Activated T-cell treated with anti-CD3 and anti-CD28 coated beads for 48 hours (primary cell): ENCODE measurements at places on chromosomes 3 and 15.

DNA sequence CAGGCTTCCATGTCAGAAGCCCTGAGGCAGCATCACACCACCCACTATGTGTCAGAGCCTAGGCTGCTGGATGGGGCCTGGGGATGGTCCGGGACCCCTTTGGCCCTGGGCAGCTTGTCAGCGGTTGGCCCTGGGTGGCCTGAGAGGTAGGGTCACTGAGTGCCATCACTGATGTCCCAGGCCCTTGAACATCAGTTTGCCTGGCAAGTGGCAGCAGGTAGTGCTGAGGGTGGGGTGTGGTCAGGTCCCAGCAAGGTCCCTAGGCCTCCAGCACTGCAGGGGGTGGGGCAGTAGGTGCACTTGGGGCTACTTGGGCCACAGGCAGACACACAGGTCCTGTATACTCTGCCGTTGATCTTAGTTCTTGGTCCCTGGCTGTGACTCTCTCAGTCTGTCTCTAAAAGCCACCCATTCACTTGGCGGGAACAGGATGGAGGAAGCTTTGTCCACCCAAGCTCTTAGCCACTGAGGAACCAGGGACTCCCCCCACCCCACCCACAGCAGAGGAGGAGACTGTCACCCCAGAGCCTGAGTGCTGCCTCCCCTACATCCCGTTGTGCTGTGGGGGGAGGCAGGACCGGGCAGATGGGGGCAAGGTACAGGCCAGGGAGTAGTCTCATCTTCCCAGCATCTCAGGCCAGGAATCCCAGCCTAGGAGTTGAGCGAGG, 5.8 kb downstream of the GNAI2 start:
- no peak for DNase-seq

DNA sequence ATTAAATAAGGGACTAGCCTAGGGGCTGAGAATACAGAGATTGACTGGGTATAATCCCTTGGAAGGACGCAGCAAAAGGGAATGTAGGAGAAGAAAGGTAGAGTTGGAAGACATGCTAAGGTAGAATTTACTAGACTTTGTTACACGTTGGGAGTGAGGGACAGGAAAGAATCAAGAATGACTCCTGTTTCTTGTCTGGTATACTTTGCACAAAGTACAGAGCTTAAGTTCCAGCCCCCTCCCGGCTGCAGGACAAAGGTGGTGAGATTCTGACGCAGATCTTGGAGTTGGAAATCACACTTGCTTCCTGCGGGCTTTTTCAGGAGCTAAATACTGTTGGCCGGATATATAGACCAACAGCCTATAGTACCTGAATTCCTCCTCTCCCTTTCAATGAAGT, 895 bp downstream of the HYKK start:
- DNase-seq, result no peak

DNA sequence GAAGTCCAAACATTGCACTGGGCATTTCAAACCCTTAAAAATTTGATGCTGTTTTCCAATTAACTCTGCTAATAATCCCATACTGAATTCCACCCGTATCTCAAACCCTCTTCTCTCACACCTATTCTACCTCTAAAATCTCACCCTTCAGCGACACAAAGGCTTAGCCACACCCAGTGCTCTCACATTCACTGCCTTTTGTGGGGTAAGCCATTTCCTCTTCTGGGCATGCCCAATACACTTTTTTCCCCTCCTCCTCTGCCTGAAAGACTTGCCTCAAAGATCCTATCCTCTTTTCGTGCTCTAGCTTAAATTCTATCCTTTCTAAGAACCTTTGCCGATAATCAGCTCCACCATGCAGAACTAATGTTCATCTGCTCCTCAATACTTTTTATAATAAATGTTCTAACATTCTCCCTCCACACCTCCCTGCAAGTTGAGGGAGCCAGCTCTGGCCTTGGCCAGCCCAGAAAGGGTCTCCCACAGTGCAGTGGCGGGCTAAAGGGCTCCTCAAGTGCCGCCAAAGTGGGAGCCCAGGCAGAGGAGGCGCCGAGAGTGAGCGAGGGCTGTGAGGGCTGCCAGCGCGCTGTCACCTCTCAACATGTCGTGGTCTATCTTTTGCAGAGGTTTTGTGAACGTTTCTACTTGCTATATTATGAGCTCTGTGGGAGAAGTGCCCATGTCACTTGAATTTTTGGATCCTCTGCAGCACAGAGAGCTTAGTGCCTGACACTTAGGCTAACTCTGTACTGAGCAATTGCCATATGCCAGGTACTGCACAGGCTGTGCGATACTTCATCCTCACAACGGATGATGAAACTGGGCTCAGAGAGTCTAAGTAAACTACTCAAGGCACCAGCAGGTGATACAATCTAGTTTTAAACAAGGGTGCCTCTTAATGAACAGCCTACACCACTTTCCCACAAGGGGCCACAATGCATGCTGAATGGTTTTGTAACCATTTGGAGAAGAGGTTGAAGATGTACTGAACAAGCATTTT, 53.6 kb upstream of the BCL6 start:
- DNase-seq, result no peak

- no peak for DNase-seq
Observed at GRCh38 chr15:51368751-51369450, 27.4 kb downstream of the GLDN start.

DNA sequence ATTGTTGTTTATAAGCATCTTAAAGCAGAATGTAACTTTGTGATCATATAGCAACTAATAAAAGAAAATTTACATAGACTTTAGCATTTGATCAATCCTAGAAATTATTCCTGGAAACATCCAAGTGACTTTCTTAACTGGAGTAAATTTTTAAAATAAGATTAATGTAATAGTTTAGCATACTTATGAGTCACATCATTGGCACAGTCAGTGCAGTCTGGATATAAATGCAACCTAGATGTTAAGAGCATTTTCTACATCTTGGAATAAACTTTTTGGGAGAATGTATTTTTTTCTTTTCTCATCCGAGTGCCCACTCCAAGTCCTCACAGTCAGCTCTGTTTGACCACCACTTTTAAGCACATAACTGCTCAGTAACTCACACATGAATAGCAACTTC, 324.6 kb upstream of the PLSCR5 start:
- no peak for DNase-seq

DNA sequence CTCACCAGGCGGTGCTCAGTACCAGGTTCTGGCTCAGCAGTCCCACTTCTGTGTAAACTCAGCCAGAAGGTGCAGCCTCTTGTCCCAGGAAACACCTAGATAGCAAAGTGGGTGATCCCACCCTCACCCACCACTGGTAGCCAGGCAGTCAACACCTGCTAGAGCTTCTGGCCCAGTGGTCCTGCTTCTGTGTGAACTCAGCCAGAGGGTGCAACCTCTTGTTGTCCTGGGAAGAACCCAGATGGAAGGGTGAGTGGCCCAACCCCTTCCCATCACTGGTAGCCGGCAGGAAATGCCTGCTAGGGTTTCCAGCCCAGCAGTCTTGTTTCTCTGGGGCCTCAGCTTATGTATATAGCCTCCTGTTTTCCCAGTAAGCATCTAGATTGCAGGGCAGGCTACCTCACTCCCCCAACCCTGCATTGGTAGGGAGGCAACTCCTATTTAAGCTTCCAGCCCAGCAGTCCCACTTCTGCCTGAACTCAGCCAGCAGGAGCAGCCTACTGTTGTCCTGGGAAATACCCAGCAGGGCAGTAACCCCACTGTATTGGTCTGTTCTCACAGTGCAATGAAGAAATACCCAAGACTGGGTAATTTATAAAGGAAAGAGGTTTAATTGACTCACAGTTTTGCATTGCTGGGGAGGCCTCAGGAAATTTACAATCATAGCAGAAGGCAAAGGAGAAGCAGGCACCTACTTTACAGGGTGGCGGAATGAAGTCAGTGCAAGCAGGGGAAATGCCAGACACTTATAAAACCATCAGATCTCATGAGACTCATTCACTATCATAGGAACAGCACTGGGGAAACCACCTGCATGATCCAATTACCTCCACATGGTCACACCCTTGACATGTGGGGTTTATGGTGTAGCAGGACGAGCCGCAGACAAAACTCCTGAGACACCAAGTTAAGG, 110.6 kb downstream of the DTWD1 start:
- DNase-seq, result no peak

- DNase-seq, result no peak
Observed at GRCh38 chr15:54599386-54599785, 597.4 kb downstream of the RSL24D1 start.

DNA sequence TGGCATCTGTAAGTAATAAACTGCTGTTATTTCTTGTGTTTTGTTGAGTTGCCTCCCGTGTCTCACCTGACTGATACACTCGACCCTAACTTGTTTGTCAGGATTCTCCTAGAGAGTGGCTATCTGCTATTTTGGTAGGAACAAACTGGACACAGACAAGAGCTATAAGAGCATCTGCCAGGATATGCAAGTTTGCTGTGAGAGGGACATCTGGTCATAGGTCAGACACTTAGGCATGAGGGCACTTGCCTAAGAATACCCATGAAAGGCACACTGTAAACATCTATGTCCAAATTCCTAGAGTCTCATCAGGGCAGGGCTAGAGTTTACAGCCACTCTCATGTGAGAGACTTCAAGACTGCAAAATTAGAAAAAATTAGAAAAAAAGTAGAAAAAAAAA, 32.5 kb downstream of the NEDD4 start:
- no peak for DNase-seq

DNA sequence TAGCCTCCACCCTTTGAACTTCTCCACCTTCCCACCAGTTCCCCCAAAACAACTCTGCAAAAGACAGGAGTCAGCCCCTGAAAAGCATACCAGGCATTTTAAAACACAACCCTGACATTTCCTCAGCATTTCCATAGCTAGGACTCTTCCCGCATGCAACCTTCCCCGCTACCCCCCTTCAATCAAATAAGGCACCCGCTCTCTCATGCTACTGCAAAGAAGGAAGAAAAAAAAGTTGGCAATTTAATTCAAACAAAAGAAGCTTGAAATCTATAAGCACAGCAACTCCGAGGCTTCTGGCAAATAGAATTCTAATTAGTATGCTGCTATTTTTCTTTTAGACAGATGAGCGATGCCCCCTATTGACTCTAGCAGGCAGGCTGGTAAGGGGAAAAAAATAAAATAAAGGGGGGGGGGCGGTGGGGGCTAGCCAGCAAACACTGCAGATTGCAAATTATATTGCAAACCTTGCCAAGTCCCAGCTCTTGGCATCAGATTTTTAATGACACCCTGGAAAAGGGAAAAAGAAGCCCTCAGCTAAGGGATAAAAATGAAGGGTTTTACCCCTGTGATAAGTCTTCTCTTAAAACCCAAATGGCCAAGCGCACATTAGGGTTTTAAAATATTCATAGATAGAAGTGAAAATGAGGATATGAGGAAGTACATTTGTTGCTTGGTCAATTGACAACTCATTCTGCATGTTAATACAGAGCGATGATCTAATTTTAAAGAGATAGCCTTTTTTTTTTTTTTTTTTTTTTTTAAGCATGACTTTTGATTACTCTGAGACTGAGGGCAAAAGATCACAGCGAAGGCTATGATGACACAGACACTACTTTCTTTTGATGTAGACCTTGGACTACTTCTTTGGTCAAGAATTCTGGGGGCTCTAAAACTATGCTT, 255.2 kb downstream of the NR2F2 start:
- DNase-seq, result no peak

- no peak for DNase-seq
Observed at GRCh38 chr3:13332740-13333139, 87.4 kb downstream of the NUP210 start.

- no peak for DNase-seq
Observed at GRCh38 chr15:99486371-99487336, 79.1 kb upstream of the MEF2A start.

GRCh38 chr3:45800611-45801010, 4.3 kb upstream of the SLC6A20 start:
- no peak for DNase-seq

DNA sequence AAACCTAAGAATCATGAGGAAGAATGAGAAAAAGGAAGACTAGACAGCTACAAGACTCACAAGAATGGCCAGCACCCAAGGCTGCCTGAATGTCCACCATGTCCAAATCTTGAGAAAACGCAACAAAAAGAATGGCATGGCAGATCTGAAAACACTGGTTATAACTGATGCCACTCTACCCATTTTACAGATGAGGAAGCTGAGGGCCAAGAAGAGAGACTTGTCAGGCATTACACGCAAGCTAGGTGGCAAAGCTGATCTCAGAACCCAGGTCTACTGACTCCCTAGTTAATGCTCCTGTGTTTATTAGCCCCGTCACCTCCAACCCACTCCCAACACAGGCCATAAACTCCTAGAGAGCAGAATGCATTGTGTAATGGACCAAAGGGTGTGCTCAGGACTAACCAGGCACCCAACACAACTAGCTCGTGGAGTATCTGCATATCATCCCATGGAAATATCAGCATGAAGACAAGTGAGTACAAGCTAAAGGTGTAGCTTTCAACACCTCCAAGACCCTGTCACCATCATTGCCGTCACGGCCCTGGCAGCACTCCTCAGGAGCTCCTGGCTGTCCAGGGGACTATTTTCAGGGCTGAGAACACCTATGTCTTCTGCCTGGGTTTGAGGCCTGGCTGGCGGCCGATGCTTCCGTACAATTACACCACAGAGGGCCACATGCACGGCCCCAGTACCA, 111.7 kb downstream of the XXYLT1 start:
- no peak for DNase-seq

DNA sequence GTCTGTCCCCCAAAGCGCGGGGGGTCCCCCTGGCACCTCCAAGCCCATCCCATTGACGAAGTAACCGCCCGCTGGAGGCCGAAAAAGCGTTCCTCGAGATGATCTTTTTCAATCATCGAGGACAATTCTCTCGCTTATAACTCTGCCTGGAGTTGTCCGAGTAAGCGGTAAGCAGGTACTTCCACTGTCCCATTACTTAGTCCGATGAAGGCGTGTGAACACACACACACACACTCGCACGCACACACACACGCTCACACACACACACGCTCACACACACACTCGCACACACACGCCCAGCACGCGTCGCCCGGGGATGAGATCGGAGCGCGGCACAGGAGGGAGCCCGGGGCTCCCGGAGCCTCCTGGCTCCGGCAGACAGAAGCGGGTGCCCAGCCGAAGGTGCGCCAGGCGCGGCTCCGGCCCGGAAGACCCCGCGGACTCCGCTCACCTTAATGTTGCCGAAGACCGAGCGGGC, 430 bp downstream of the SLCO2A1 start:
- DNase-seq, result no peak

DNA sequence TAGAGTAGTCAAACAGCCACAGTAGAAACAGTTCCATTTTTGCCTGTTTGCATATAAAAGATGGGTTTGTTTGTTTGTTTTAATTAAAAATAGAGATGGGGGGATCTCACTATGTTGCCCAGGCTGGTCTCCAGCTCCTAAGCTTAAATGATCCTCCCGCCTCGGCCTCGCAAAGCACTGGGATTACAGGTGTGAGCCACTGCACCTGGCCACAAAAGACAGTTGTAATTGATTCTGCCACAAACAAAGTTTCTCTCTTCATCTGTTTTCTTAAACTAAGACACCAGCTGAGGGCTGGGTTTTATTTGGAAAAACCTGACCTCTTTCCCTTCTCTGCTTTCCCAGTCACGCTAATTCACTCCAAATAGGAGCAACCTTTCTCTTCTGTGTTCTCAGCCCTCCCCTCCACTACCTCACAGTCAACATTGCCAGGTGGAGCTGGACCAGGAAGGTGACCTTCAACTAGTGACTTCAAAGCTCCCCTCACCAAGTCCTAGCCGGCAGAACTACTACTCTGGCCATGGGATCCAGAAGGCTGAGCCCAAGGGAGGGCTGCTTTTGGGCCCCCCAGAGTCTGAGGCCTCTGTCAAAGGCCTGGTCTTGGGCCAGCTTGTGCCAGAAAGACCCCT, 1.5 kb upstream of the IDH2 start:
- DNase-seq, result no peak
